Activated T-helper 1 cell treated with anti-CD3 and anti-CD28 coated beads, Interleukin-12 subunit alpha, Interleukin-12 subunit beta, Interleukin-2, Interleukin-4 antibody, amounts not matched to agents 30 ng/mL and 10 ng/mL and 1 ng/mL, durations not matched to agents 14 hours and 24 hours and 36 hours (primary cell): ENCODE measurements at places on chromosomes 13 and 19. TPM values are rescaled to one million over a fixed set of nuclear protein-coding genes. Genes with fewer than 3 reads are reported as not detected.

FFAR1 gene
- total RNA-seq: 0.12 and 0.18 TPM in 2 replicates

DNA sequence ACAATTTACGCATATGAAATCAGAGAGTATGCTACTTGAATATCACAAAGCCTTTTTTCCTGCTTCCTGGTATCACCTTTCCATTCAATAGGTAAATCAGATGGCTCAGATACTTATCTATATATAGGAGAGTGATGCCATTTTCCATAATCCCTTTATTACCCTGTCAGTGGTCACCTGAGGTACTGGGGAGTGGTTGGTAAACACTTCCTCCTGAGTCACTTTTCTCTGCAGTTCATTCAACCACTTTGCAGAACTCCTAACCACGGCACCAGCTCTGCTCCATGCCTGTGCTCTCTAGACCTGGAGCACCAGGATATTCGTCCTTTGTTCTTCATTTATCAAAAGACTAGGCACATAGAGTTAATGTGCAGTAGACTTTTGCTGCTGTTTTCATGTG, 748.5 kb upstream of the KLHL1 start:
- no peak overlapping the region for H3K4me3 ChIP-seq
- no peaks in the 10 kb centered on the region for H3K36me3 ChIP-seq
- no peaks in the 10 kb centered on the region for H3K27me3 ChIP-seq
- H3K4me1 ChIP-seq: no peaks in the 10 kb centered on the region
- H3K27ac ChIP-seq: no peak overlapping the region

DNA sequence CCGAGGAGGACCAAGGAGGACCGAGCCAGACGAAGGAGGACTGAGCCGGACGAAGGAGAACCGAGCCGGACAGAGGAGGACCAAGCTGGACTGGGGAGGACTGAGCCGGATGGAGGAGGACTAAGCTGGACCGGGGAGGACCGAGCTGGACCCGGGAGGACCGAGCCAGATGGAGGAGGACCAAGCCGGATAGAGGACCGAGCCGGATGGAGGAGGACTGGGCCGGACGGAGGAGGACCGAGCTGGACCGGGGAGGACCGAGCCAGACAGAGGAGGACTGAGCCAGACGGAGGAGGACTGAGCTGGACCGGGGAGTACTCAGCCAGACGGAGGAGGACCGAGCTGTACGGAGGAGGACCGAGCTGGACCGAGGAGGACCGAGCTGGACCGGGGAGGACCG, 3.2 kb downstream of the PIP5K1C start:
- DNase-seq: no peak
- H3K4me3 ChIP-seq: no peak overlapping the region
- H3K27ac ChIP-seq: no peak overlapping the region
- H3K36me3 ChIP-seq: no peaks in the 10 kb centered on the region
- peaks cover 5% of the 10 kb centered on the region for H3K4me1 ChIP-seq
- H3K27me3 ChIP-seq: no peaks in the 10 kb centered on the region

GRCh38 chr19:42269478-42270345, 660 bp downstream of the CIC start:
- peaks cover 15% of the 10 kb centered on the region for H3K36me3 ChIP-seq
- peaks cover 33% of the 10 kb centered on the region for H3K4me1 ChIP-seq
- H3K4me3 ChIP-seq: no peak overlapping the region
- no peaks in the 10 kb centered on the region for H3K27me3 ChIP-seq
- DNase-seq: no peak
- H3K27ac ChIP-seq: peak overlapping the region; percentile 99

GRCh38 chr13:24910502-24911132, 146.6 kb downstream of the RNF17 start:
- no peak overlapping the region for H3K4me3 ChIP-seq
- H3K27ac ChIP-seq: no peak overlapping the region
- no peak for DNase-seq
- H3K27me3 ChIP-seq: no peaks in the 10 kb centered on the region
- peaks cover under 1% of the 10 kb centered on the region for H3K4me1 ChIP-seq

ONECUT3 gene
- total RNA-seq: not detected in 2 replicates

- peaks cover 19% of the 10 kb centered on the region for H3K4me1 ChIP-seq
- H3K27me3 ChIP-seq: peaks cover 4% of the 10 kb centered on the region
- peak overlapping the region; percentile 9 for H3K27ac ChIP-seq
- H3K36me3 ChIP-seq: peaks cover 19% of the 10 kb centered on the region
- H3K4me3 ChIP-seq: peak overlapping the region; percentile 76
These were observed 14.1 kb downstream of the ARID3A start for GRCh38 chr19:939922-940321.

DNA sequence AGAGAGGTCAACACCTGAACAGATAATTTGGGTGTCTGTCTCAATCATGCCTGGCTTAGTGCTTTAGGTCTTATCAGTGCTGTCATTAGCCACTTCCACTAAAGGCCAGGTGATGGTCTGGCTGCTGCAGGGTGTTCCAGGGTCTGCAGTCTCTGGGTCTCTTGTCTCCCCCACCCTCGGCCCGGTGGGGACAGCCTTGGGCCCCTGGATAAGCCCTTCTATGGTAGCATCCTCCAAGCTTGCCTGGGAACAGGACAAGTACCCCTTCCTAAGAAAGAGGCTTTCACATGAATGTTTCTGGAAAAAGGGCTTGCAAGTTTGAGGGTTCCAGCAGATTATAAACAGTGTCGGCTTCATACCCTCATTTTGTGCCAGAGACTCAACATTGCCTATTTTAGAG, 29.3 kb upstream of the ZNF536 start:
- H3K4me1 ChIP-seq: no peaks in the 10 kb centered on the region
- H3K27ac ChIP-seq: no peak overlapping the region
- H3K27me3 ChIP-seq: no peaks in the 10 kb centered on the region

DNA sequence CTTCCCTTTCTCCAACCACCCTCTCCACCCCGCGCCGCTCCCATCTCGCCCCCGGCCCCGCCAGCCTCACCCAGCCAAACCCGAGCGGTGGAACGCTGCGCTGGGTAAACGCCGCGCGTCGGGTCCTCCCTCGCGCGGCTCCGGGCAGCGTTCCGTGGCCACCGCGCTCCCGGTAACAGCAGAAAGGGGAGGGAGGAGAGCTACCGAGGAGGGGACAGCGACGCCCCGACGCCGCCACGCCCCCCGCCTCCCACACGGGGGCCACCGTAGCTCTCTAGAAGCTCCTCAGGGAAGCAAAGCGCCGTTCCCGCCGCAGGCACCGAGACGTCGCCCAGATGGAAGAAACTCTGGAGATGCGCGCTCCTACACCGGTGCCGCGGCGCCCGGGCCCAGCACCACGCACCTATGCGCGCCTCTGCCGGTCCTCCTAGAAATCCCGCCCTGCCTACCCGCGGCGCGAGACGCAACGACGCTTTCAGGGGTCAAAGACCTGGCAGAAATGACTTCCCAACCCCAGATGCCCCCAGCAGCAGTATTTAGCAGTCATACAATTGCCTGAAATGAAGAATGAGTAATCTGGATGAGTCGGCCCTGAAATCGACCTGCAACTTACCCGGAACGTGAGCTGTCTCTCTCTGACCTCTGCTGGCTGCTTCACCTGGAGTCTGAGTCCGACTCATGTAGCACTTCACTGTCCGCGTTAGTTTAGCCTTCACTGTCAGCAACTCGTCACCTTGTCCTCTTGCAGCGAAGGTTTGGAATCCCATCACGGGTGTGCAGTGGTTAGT, at the start of gene RUBCNL:
Gene RUBCNL (minus strand): TSS at position 189 of the 788 bp plus-strand sequence. CDS start 14,777 bp downstream, outside the sequence.
- peaks cover 2% of the 10 kb centered on the region for H3K36me3 ChIP-seq
- peak; percentile 13 for DNase-seq
- peaks cover 23% of the 10 kb centered on the region for H3K27me3 ChIP-seq
- peak within 1 kb of the TSS; percentile 87 for H3K4me3 ChIP-seq

GRCh38 chr19:49417088-49417487, 6.2 kb downstream of the PTH2 start:
- H3K27ac ChIP-seq: no peak overlapping the region
- H3K4me3 ChIP-seq: no peak overlapping the region
- no peak for DNase-seq
- peaks cover 44% of the 10 kb centered on the region for H3K27me3 ChIP-seq

EXOC3L2 gene
- total RNA-seq: not detected in 2 replicates

GRCh38 chr19:39996218-39996810, 546 bp upstream of the ZNF546 start:
- H3K36me3 ChIP-seq: peaks cover 25% of the 10 kb centered on the region
- DNase-seq: no peak
- H3K4me3 ChIP-seq: peak overlapping the region; percentile 99
- H3K27ac ChIP-seq: peak overlapping the region; percentile 100
- no peaks in the 10 kb centered on the region for H3K27me3 ChIP-seq
- peaks cover 42% of the 10 kb centered on the region for H3K4me1 ChIP-seq

DNA sequence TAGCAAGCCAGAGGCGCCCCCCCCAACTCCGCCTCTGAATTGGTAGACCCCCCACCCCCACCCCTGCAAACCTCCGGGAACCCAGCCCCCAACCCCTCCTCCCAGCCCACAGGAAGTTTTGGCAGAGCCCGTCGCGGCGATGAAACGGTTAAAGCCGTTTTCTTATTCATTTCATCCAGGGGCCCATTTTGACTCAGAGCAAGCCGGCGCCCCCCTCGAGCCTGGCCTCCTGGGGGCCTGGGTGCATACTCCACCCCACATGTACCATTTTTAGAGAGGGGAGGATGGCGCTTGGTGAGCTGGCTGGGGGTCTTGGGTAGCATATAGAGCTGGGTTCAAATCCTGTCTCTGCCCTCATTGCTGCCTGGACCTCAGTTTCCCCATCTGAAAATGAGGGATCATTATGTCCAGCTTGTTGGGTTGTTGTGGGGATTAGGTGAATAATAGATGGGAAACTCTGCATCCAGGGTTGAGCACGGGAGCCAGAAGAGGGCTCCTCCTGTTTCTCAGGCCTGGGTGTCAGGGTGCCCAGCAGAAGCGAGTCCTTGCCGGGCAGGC, 7.9 kb upstream of the JUNB start:
- H3K4me3 ChIP-seq: peak overlapping the region; percentile 70
- H3K27ac ChIP-seq: no peak overlapping the region
- H3K4me1 ChIP-seq: peaks cover 34% of the 10 kb centered on the region
- no peaks in the 10 kb centered on the region for H3K27me3 ChIP-seq

- no peak overlapping the region for H3K4me3 ChIP-seq
- no peak for DNase-seq
- no peaks in the 10 kb centered on the region for H3K4me1 ChIP-seq
- no peaks in the 10 kb centered on the region for H3K27me3 ChIP-seq
- H3K36me3 ChIP-seq: no peaks in the 10 kb centered on the region
These were observed 436.8 kb downstream of the FGF14 start for GRCh38 chr13:101965096-101965495.

DNA sequence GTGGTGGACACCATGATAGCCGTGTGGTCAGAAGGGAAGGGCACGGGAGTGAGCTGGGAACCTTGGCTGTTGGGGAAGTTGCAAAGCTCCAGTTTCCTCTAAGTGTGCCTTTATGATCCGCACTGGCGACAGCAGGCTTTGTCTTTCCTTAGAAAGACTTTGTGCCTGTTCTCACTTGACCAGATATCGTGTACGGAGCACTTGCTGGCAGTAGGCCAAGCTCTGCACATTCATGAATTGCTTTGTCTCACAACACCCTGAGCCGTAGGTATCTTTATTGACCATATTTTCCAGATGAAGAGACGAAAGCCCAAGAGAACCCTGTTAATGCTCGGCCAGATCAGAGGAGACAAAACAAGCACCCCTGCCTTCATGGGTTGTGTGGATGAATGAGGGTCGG, 15.1 kb downstream of the CUL4A start:
- H3K36me3 ChIP-seq: peaks cover 43% of the 10 kb centered on the region
- no peak for DNase-seq
- no peak overlapping the region for H3K4me3 ChIP-seq

- H3K36me3 ChIP-seq: peaks cover 11% of the 10 kb centered on the region
- H3K4me1 ChIP-seq: peaks cover 38% of the 10 kb centered on the region
- peak overlapping the region; percentile 89 for H3K4me3 ChIP-seq
- DNase-seq: no peak
- peak overlapping the region; percentile 93 for H3K27ac ChIP-seq
These were observed 7.4 kb upstream of the CNFN start for GRCh38 chr19:42397263-42398166.

CEBPG gene
- 30.4 and 31.3 TPM in 2 replicates for total RNA-seq

DNA sequence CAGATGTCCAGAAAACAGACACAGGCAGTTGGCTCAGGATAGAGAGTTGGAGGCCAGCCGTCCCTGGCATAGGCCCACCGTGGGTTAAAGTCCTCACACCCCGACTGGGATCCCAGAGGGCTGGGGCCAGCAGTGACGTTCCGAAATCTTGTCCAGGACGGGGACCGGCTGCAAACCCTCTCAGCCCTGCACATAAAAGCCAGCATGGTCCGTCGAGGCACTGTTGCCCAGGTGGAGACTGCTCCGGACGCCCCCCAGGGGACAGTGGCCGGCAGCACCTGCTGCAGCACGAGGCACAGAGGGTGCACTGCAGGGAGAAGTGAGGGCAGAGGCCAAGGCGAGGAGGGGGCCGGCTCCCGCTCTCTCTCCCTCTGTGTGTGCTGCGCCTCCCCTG, 4.3 kb upstream of the IFNL2 start:
- H3K36me3 ChIP-seq: peaks cover 2% of the 10 kb centered on the region
- peaks cover 35% of the 10 kb centered on the region for H3K27me3 ChIP-seq
- no peak overlapping the region for H3K4me3 ChIP-seq
- H3K4me1 ChIP-seq: no peaks in the 10 kb centered on the region

DNA sequence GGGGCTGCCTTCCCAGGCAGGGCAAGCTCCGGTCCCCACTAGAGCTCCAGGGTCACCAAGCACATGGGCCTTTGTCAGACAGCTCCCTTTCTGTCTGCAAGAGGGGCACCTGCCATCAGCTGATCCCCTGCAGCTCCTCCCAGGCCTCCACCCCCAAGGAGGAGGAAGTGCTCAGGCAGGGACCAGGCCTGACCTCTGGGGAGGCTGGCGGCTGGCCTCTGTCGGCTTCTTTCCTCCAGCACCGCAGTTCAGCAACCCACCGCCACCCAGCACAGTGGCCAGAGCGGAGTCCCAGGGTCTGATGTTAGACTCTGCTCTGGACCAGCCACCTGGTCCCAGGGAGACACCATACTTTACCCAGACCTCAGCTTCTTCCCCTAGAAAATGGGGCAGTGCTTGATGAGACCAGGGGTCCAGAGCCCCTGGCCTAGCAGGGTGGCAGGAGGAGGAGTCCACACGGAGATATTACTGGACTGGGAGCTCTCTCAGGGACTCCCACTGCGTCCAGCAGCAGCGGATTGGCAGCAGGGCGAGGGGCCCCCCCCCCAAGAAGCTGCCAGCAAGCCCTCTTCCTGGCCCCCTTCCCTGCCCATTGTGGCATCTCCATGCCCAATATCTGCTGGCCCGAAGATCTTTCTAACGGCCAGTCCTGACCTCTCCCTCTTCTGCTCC, 24.1 kb downstream of the NKPD1 start:
- no peaks in the 10 kb centered on the region for H3K4me1 ChIP-seq
- no peaks in the 10 kb centered on the region for H3K27me3 ChIP-seq
- no peak overlapping the region for H3K4me3 ChIP-seq
- no peak overlapping the region for H3K27ac ChIP-seq
- no peak for DNase-seq

HIF3A gene
- total RNA-seq: not detected in 2 replicates

DNA sequence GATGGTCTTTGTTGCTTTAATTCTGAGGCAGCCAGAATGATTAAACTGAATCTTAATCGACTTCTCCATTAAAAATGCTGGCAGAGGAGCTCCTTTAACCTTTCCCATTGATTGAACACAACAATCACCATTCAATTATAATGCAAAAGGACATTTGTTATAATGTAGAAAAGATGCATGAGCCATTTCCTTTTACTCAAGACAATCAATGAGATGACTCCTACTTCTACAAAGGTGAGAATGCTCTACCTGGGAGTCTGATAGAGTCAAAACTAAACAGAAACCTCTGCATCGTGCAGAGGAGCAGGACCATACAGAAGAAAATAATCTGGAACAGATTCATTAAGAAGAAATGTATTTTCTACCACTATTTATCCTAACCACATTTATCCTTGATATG, 253.6 kb upstream of the DACH1 start:
- no peaks in the 10 kb centered on the region for H3K27me3 ChIP-seq
- no peak overlapping the region for H3K27ac ChIP-seq
- no peaks in the 10 kb centered on the region for H3K36me3 ChIP-seq
- H3K4me3 ChIP-seq: no peak overlapping the region
- H3K4me1 ChIP-seq: no peaks in the 10 kb centered on the region

GRCh38 chr13:95560387-95560786, 7.9 kb downstream of the CLDN10 start:
- no peaks in the 10 kb centered on the region for H3K4me1 ChIP-seq
- H3K36me3 ChIP-seq: no peaks in the 10 kb centered on the region
- H3K27me3 ChIP-seq: peaks cover 12% of the 10 kb centered on the region
